Hematopoietic multipotent progenitor cell treated with erythropoietin and hydrocortisone succinate and interleukin-3 and kit ligand, for 6 days (in vitro differentiated cells): ENCODE measurements at places on chromosomes 16 and 17.
A peak's percentile ranks its signal among the peaks of the same experiment; 100 is the strongest.

DNA sequence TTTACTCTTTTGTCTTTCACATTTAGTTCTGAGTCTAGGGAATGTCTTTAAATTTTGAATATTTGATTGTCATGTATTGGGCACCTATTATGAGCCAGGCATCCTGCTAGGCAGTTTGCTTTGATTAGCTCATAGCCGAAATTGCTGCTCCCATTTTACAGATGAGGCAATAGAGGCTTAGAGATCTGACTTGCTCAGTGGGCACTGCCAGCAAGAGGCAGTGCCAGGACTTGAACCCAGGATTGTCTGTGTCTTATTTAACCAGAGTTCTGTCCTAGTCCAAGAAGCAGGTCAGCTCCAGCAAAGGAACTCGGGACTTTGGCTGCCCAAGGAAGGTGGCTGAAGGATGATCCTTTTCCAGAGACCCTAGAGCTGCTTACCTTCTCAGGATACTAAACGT lies 24.5 kb downstream of the BEAN1 start:
- DNase-seq = no peak

DNA sequence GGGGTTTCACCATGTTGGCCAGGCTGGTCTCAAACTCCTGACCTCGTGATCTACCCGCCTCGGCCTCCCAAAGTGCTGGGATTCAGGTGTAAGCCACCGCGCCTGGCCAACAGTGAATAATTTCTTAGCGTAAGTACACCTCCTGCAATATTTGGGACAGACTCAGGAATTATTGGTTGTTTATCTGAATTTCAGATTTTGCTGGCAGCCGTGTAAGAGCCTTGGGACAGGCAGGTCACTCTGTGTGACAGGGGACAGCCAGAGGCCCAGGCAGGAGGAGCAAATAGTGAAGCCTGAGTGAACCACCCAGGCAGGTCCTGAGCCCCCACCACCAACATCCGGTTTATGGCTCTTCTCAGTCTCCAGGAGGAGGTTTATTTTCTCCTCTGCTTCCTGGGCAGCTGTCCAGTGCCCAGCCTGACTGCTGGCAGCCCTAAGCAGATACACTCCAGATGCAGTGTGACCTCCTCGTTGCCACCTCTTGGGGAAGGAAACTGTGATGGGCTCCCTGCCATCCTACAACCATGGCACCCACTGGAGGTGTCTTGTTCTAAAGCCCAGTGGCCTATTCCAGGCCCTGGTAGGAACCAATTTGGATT lies 26.2 kb upstream of the ADORA2B start:
- DNase-seq = no peak

- no peak for DNase-seq
These were observed 168.5 kb downstream of the NPIPB11 start for GRCh38 chr16:29237971-29238370.

DNA sequence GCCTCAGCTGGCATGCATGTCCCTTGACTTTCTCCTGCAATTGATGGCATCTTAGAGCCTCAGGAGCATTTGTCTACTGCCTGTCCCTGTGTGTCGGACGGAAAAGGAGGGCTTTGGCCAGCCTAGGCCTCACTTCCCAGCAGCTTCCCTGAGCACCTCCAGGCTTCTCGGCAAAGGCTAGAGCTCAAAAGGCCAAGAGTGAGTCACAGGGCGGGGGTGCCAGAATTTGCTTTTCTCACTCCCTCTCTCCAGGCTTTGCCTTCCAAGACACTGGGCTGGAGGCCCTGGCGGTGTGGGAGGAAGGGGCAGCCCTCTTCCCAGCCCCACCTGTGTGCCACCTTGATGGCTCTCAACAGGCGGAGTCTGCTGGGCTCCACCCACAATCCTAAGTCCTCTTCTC lies 107.3 kb upstream of the MAF start:
- no peak for DNase-seq

GRCh38 chr17:61129267-61130254 lies 270.1 kb upstream of the TBX2 start:
- no peak for DNase-seq

- no peak for DNase-seq
These were observed 168.9 kb upstream of the NOG start for GRCh38 chr17:56424543-56425044.

DNA sequence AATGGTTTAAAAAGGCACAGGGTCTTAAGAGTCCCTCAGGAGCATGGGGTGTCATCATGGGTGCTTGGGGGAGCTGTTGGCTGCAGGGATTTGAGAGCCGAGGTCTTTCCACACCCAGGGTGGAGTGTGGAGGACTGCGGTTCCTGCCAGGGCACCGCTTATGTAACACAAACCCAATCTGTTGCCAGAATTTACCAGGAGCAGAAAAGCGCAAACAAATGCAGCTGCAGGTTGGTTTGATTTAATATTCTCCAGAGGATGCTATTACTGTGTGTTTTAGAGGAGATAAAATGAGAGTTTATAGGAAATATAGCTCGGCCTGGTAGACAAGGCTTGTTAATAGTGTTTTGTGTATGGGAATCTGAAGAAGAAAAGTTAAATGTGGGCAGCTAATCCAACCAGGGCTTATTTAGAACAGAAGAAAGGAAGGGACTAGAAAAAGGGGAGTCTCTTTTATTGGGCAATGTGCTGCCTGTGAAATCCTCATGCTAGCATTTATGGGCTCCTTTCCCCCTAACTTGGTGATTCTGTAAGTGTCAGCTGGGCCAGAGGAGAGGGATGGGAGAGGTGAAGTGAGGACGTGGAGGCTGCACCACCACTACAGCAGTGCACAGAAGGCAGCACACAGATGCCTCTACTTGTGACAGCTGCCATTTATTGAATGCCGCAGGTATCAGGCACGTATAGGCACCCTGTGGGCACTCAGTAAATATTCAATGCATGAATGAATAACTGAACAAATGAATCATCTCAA lies 174.7 kb downstream of the KATNIP start:
- DNase-seq = no peak

DNA sequence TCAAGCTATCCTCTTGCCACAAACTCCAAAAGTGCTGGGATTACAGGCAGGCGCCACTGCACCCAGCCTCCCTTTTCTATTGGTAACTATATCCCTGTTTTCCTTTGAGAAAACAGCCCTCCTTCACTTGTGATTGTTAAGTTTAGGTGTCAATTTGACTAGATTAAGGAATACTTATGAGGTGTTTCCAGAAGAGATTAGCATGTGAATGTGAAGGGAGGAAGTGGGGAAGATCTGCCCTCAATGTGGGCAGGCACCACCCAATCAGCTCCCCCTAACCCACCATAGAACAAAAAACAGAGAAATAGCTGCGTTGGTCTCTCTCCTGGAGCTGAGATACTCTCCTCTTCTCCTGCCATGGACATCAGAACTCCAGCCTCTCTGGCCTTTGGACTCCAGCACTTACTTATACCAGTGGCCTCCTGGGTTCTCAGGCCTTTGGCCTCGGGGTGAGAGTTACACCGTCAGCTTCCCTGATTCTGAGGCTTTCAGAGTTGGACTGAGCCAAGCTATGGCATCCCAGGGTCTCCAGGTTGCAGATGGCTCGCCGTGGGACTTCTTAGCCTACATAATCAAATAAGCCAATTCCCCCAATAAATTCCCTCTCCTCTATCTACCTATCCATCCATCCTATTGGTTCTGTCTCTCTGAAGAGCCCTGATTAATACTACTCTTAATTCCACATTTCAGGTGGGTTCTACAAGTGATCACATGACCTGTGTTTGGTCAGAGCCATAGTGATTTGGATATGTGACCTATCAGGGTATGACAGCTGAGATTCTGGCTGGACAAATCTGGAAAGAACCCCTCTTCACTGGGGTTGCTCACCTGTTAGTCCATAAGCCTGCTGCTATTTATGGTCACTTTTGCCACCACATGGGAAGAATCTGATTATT lies 12.0 kb upstream of the STAT3 start:
- DNase-seq = peak; percentile 39

GRCh38 chr16:25066747-25067631 lies 44.6 kb upstream of the LCMT1 start:
- DNase-seq = peak; percentile 88

DNA sequence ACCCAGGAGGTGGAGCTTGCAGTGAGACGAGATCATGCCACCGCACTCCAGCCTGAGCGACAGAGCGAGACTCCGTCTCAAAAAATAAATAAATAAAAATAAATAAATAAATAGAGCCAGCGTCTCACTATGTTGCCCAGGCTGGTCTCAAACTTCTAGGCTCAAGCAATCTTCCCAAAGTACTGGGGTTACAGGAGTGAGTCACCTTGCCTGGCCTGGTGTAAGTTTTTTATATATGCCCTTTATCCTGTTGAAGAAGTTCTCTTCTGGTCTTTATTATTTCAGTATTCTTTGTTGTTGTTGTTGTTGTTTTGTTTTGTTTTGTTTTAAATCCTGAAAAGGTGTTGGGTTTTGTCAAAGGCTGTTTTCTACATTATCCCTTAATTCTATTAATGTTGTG lies 30.1 kb upstream of the ABCC1 start:
- no peak for DNase-seq

DNA sequence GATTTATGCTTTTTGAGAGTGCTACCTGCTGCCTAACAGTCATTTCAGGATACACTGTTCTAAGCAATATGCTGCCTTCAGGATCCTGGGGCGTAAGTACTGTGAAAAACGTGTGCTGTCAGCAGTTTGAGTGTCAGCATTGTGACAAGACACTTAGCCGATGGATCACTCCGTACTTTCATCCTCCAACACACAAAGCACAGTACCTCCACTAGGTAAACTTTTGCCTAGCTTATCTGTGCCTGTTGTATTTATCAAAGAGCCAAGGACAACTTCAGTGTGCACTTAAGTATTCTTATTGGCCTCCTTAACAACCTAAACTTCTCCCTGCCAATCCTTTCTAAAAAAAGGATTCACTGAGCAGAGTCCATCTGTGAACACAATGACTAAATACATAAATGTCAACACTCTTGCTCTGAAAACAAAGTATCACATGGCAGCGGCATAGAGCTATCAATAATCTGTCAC lies 33.8 kb upstream of the PHLPP2 start:
- DNase-seq = no peak

DNA sequence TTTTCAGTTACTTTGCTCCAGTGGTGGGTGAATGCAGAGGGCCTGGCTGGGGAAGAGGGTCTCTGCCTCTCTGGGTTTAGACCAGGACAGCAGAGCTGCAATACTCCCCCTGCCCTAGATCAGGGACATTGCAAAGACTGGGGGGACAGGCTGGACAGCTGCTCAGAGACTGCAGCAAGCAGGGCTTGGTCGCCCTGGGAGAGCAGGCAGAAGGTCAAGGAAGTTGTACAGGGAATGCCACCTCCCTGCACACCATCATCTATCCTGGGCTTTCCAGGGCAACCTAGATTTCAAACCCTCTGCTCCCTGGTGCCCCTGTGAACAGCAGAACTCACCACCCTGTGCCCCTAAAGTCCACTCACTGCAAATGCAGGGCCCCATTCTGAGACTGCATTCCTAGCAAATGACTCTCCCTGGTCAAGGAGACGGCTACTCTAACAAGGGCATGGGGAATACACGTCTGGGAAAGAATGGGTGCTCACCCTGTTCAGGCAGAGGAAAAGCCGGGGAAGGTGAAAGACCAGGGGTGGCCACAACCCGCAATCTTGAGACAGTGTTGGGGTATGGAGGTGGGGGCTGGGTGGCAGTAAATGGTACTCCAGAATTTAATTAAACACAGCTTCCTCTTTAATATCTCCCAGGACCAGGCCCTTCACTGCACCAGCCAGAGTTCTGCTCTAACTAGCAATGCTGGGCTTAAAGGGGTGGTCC lies 1.0 kb downstream of the KIFC3 start:
- DNase-seq = peak; percentile 40

- no peak for DNase-seq
These were observed 6.9 kb downstream of the MYH10 start for GRCh38 chr17:8623591-8623990.

- no peak for DNase-seq
These were observed 99.5 kb upstream of the CDC42EP4 start for GRCh38 chr17:73411313-73411747.

- peak; percentile 47 for DNase-seq
These were observed 7.7 kb upstream of the PPL start for GRCh38 chr16:4944333-4945281.

DNA sequence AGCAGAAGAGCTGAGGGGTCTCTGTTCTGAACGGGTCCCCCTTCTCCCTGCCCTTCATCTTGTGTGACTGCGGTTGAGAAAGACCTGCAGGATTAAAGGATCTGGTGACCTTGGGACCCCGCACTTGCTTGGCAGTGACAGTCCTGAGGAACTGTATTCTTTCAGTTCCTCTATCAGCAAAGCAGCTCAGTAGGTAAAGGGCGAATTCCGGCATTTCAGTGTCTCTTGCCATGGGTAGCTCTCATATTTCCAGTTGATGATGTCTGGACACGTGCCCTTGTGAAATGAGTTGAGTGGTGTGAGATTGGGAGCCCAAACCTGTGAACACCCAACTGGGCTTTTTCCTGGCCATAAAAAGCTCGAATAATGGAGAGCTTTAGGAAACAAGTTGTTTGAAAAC lies 135.7 kb downstream of the PRKCA start:
- no peak for DNase-seq

DNA sequence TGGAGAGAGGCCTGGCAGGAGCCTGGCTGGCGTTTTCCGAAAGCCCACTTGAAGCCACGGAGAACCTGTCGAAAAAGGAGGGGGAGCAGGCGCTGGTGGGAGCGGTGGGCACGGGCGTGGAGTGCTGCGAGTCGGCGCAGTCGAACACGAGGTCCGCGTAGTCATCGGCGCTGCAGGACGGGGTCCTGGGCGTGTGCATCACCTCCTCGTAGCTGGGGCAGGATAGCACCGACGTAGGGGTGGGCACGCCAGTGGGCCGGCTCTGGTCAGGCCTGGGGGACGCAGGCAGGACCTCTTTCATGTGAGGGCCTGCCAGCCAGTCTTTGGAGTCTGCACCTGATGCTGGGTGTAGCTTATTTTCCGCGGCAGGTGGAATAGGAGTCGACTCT lies 63.7 kb downstream of the ZNF778 start:
- no peak for DNase-seq

DNA sequence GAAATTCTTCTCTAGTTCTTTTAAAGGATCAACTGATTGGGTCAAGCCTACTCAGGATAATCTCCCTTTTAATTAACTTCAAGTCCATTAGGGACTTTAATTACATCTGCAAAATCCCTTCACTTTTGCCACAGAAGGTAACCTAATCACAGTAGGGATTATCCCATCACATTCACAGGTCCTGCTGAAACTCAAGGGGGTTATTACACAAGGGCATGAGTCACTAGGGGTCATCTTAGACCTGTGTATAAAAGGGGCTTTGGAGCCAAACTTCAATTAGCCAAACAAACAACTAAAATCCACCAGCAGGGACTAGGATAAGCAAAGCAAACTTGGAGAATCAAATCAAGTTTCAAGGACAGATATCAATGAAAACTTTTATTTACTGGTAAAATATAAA lies 19.4 kb downstream of the CIAPIN1 start:
- DNase-seq = no peak

DNA sequence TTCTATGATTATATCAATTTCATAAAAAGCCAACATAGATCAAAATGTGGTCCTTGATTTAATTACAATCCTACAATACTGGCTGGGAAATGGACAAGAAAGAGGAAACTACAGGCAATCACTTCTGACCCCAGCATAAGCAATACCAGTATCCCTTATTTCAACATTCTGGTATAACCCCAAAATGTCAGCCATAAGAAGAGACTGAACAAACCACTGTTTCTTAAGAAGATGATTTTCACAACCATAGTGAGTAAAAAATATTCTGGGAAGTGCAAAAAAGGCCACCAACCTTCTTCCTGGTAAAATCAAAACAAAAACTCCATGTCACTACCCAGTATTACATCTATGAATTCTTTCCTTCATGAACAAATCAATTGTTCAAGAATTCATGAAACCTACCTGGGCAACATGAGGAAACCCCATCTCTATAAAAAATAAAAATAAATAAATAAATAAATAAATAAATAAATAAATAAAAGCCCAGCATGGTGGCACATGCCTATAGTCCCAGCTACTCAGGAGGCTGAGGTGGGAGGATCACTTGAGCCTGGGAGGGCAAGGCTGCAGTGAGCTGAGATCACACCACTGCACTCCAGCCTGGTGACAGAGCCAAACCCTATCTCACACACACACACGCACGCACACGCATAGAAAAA lies 7.5 kb downstream of the N4BP1 start:
- DNase-seq = no peak
